ENCODE measurements at places on chromosomes 11 and 22.

- no peak for DNase-seq
Measured at GRCh38 chr22:43848366-43849171, 13.7 kb downstream of the SULT4A1 start.

GRCh38 chr11:93041682-93042081 is 72.2 kb downstream of the MTNR1B start:
- DNase-seq: no peak

GRCh38 chr22:43230571-43230970 is 43.6 kb upstream of the TTLL12 start:
- no peak for DNase-seq

DNA sequence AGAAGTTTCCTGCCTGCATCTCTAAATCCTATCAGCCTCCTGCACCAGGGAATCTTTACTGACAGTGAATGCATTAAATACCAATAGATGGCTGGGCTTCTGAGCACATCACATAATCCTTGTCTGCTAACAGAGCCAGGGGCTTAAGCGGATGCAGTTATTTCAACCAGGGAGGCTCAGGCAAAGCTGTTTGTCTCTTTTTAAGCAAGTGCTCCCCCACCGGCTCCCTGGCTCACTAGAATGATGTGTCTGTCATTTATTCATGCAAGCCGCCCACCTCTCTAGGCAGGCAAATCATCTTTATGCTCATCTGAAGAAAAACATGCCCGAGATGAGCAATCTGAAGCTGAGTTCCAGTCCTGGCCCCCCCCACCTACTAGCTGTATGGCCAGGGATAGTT is 182.3 kb downstream of the TENM4 start:
- no peak for DNase-seq

GRCh38 chr11:111148953-111149352 is 96.6 kb upstream of the POU2AF2 start:
- DNase-seq: no peak

GRCh38 chr11:100990931-100991330 is 138.7 kb downstream of the PGR start:
- no peak for DNase-seq

DNA sequence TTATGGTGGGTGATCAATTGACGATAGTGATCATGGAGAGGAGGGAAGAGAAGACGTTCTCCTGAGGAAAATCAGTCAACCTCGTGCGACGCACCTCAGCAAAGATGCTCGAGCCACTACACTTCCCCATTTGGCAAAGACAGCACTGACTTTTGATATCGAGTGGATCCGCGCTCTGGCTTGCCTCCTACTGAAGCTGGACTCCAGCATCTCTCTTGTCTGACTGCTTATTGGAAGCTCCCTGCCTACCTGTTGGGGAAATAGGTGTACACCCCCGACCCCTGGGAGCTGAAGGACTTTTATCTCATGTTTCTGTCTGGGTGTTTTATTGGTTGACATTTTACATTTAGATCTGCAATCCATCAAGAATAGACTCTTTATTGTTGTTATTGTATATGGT is 476.8 kb upstream of the B3GAT1 start:
- no peak for DNase-seq
